ENCODE measurements at places on chromosomes 11 and 22.

DNA sequence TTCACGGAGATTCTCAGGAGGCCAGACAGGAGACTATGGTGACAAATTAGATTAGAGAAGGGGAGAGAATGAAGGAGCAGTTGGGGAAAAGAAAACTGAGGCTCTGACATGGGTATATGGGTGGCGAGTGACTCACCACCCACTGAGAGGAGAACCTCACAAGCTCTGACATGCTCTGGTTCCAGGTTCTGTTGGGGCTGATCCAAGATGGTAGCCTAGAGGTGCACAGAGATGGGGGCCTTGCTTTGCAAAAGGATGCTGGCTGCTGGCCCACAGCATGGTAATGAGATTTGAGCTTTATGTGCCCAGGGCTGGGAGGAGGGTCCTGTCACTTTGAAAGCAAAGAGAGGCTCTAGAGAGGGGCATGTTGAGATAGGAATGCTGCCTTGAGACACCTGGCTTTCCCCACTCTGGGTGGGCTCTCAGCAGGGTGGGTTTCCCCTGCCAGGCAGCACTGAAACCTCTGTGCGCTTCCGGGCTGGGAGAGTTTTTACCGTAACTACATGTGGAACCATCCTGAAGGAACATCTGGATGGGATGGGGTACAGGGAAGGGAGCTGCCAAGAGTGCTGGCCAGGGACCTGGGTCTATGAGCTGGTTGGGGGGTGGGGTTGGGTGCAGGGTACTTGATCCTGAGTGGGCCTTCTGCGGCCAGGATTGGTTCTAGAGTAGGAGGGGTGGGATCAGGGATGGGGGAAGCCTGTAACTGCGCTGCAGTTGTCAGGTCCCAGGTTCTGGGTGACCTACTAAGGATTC lies 1.2 kb upstream of the GRK2 start:
- no peak for DNase-seq

- DNase-seq = no peak
Observed at GRCh38 chr11:17683377-17684161, 35.8 kb upstream of the MYOD1 start.

GRCh38 chr11:13486926-13487660 lies 8.7 kb downstream of the PTH start:
- peak; percentile 56 for DNase-seq

- no peak for DNase-seq
Observed at GRCh38 chr11:12259956-12260355, 117.4 kb upstream of the PARVA start.

DNA sequence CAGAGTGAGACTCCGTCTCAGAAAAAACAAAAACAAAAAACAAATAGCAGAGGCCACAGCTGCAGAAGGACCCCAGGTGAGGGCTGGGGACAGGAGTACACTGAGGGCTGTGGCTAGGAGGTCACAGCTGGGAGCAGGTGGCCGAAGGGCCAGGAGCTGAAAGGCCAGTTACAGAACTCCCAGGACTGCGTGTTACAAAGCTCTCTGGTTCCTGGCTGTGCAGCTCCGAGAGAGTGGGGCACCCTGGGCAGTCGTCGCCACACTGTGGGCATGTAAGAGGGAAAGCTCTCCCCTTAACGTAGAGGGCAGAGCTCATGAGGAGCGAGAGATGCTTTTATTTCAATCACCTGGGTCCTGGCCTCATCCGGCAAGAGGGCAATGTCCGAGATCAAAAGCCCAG lies 10.1 kb upstream of the NCF4 start:
- no peak for DNase-seq

DNA sequence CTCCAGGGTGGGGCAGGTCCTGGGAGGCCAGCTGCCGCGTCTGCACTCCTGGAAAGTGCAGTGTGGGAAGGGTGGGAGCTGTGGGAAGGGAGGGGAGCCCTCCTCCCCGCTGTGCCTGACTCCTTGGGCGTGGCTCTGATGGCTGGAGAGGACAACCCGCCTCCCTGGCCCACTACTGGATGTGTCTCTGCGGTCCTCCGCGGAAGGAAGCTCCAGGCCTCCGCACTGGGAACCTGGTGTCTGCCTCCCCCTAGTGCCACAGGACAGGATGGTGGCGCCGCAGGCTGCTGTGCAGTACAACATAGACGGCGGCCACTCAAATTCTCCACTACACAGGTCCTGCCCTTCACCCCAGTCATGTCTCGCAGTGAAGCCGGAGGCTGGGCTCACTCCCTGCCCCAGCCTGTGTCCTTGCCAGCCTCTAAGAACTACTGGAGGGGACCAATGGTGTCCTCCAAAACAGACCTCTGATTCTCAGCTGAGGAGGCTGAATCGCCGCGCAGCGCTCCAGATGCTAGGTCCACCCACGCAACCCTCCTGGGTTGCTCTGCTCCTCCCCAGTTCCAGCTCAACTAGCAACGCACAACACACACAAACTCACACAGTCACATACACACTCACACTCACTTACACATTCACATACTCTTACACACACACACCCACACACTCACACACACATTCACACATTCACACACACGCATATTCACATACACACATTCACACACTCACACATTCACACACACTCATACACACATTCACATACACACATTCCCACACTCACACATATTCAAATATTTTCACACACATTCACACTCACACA lies 12.4 kb upstream of the DSCAML1 start:
- DNase-seq = no peak

GRCh38 chr11:99268886-99269285 lies 248.1 kb downstream of the CNTN5 start:
- DNase-seq = no peak

DNA sequence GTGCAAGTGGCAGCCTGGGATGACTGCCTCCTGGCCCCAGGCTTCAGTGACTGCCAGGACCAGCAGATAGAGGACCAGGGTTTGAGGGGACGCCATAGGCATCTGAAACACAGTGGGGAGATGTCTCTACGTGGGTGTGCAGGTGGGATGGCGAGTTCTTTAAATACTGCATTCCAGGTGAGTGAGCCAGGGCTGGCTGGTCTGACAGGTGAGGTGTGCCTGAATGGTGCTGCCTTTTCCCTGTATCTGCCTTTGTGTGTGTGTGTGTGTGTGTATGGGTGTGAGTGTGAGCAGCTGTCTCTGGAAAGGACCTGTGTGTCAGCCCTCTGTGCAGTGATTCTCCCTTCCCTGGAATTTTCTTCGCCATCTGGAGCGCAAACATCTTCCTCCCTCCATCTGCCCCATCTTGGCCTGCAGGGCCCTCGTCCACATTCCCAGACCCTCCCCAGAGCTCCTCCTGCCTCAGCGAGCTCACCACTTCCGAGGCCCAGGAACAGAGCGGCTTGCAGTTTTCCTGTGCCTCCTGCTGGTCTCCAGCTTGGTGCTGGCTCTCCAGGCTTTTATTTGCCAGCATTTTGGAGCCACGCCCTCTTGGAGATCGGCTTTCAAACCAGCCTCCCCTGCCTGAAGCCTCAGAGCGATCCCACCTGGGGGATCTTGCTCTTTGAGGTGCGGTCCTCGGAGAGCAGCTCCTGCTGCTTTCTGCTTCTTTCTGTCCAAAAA lies at the start of gene GPHA2:
Gene GPHA2, minus strand, starts transcription at position 535 of the 723 bp plus-strand sequence. Its CDS starts 433 bp downstream, at position 102.
- DNase-seq = no peak

DNA sequence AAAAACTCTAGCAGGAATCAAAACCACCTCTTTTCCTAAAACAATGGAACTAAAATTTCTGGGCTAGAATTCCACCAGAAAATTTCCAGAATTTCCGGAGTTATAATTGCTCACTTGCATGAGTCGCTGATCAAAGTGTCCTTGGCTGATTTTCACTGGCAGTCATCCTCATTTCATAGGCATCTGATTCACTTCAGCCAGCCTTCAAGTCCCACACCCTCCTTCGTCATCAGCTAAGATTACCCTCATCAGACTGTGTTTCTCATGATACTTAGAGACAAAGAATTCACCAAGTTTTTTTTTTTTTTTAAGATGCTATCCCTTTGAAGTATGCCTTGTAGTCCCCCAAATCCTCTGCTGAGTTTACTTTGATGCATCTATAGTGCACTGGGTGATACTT lies 71.5 kb upstream of the RAB38 start:
- DNase-seq = no peak

- no peak for DNase-seq
Observed at GRCh38 chr22:29265305-29265704, 2.5 kb downstream of the RHBDD3 start.

DNA sequence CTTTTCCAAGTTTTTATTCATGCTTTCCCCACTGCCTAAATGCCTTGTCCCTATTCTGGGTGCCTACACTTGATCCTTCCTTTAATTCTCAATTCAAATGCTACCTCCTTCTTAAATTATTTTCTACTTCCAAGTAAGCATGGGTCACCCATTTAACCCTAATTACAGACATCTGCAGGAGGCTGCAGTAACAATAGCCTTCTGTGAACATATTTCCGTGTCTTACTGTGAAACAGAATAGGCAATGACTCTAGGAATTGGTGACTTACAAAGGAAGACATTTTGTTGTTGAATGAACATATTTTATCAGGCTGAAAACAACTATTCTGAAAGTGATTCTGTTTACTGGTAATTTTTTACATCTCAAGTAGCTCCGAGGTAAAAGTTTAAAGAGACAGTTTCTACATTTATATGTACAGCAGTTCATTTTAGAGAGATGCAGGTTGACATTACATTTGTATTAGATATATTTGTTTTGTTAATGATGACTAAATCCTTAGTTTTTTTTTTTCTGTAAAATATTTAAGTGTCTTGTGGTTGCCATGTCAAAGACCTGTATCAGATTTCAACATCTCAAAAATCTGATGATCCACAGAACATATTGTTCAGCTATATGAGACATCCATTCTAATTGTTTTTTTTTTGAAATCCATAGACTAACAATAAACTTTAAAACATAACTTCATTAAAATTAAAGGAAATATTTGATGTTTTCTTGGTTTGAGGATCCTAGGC lies 316.8 kb downstream of the CASP12 start:
- no peak for DNase-seq

DNA sequence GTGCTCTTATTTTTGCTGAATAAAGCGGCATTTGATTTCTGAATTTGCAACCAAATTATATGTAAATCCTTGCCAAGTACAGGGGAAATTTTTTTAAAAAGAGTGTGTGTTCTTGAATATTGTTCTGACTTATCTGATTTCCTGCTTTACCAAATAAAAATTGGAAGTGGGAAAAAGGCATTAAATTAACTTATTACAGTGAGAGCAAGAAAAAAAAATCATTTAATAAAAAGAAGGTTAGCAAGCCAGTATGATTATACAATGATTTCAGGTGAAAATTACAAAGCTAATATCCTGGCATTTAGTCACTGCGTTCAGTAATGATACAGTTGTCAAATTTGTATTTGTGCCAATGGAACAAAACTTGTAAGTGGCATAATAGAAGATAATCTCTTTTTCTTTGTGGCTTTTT lies 82.1 kb upstream of the PPARA start:
- no peak for DNase-seq

DNA sequence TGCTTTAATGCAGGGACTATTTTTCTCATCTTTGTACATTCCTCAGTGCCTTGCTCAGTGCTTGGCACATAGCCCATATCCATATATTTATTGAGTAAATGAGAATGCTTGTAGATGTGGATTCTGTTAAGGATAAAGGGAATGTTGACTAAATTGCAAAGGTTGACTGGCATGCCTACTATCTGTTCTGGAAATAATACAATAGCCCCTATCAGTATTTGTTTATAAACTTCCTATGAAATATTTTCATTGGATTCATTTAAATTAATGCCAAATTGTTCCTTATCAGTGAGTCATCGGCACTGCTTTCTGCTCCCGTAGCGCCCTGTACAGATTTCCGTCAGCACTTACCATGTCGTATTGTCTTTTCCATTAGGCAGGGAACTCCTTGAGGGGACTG lies 8.0 kb downstream of the RNF121 start:
- no peak for DNase-seq
